ENCODE measurements at places on chromosomes 12 and 14.

DNA sequence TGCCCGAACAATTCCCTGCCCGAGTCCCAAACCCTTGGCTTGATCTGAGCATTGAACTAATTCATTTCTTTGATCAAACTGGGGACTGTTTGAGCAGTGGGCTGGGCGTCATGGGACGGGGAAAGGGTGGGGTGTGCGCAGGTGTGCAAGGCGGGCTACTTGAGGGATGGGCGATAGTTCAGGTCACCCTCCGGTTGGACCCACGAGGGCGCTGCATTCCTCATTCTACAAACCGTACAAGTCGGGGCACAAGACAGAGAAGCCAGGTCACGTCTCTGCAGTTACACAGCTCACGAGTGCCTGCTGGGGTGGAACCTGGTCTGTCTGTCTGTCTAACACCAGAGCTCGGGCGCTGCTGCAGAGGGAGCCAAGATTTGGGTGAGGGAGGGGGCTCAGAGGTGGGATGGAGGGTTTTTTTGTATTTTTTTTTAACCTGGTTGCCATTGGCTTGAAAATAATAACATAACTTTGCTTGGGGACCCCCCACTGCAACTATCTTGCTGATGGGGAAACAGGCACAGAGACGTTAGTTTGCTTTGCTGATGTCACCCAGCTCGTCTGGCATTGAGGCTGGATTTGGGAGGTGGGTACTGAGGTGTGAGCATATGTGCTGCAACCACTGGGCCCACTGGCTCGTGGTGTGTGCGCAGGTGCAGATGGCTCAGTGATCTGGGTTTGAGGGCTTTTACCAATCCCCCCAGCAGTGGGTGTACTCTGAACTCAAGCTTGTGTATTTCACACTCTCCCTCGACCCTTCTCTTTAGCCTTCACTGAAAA lies 7.6 kb upstream of the RTL1 start:
- no peak for DNase-seq

- DNase-seq = no peak
Observed at GRCh38 chr14:91348845-91349465, 68.7 kb downstream of the CCDC88C start.

DNA sequence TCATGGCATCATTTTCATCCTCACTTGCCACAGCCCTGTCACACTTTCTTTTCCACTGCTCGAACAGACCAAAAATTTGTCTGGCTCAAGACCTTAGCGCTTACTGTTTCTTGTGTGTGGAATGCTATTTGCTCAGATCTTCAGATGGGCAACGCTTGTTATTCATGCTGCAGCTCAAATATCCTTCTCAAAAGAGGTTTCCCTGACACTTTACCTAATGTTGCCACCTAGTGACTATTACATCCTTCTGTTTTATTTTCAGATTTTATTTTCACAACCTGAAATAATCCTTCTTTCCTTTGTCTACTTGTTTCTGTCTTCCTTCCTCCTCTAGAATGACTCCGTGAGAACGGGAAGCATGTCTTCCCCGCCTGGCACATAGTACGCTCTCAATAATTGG lies 5.6 kb downstream of the FBXO33 start:
- no peak for DNase-seq

DNA sequence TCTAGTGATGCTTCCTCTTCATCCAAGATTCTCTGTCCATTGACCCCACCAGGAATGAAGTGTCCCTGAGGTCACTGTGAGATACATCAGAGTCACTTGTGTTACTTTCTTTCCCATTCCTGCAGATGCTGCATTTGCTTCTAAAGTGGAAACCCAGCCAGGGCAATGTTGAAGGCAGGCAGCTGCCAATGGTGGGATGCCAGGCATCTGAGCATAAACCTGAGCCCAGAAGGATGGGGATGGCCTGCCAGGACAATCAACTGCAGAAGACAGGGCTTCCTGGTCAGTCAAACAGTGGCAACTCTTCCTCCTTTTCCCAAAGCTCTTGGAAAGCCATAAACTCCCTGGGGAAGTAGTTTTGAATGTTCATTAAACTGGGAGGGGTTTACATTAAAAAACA lies 178.0 kb upstream of the TMEM132C start:
- no peak for DNase-seq

- no peak for DNase-seq
Observed at GRCh38 chr14:87687420-87687819, 305.6 kb downstream of the GALC start.

- DNase-seq = no peak
Observed at GRCh38 chr14:60164404-60164711, 840 bp downstream of the DHRS7 start.

Measured in activated gamma-delta T cell (primary cell).